Naive thymus-derived CD8-positive, alpha-beta T cell (primary cell): ENCODE measurements at places on chromosomes 5 and 9. TPM values are rescaled to one million over a fixed set of nuclear protein-coding genes. Genes with fewer than 3 reads are reported as not detected.

DNA sequence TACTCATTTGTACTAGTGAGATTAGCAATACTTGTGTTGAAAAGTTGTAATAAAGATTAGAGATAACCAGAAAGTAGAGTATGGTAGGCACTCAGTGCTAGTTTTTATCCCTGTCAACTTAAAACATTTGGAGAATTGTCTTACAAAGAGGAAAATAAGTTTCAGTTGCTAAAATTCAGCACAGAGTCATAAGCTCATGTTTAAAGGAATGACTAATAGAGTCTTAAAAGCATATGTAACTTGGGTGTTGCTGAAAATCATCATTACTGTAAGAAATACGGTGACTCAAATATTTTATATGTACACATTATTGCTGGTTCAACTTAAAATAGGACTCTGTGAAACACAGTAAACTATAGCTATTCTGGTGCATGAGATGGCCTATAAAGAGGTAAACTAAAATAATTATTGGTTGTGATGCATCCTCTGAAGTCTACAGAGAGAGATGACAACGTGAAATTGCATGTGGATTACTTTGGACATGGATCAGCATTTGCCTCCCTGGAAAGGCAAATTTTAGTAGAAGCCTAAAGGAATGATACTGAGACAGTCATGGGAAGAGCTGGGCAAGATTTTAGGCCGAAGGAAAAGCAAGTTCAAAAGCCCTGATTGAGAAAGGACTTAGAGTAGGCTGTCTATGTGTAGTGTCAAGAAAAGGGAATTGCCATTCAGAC, 34.6 kb downstream of the SGCD start:
- DNase-seq, result no peak
- H3K4me3 ChIP-seq, result no peak overlapping the region
- no peaks in the 10 kb centered on the region for H3K4me1 ChIP-seq
- H3K27me3 ChIP-seq, result peaks cover 3% of the 10 kb centered on the region
- no peaks in the 10 kb centered on the region for H3K36me3 ChIP-seq

DNA sequence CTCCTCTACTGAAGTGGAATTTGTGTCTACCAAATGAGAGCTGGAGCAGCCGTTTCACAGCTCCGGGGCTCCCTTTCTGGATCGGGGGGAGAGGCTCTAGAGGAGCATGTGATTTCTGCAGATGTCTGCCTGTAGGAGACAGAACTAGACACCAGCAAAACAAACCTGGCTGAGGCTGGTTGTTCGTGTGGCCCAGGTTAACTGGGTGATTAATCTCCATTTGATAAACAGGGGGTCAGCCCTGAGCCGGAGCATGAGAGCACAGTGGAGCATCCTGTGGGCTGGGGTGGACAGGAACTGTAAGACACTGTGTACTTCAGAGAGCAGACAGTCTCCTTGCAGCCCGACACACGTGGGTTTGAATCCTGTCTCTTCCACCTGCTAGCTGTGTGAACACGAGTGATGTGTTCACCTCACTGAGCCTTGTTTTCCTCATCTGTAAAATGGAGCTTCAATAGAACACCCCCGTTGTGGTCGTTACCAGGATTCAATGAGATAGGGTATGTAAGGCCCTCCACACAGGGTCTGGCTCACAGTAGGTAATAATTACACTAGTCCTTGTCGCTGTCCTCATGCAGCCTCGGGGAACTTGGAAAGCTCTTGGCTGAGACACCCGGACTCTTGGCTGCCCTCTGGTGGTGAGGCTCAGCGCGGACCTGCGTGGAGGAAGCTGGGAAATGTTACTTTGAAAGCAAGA, 12.9 kb downstream of the CXCL14 start:
- H3K4me3 ChIP-seq, result no peak overlapping the region
- peak; percentile 38 for DNase-seq
- H3K27ac ChIP-seq, result no peak overlapping the region
- no peaks in the 10 kb centered on the region for H3K27me3 ChIP-seq

GRCh38 chr5:78974601-78975000, 10.5 kb downstream of the ARSB start:
- no peak for DNase-seq
- H3K27me3 ChIP-seq, result no peaks in the 10 kb centered on the region

DNA sequence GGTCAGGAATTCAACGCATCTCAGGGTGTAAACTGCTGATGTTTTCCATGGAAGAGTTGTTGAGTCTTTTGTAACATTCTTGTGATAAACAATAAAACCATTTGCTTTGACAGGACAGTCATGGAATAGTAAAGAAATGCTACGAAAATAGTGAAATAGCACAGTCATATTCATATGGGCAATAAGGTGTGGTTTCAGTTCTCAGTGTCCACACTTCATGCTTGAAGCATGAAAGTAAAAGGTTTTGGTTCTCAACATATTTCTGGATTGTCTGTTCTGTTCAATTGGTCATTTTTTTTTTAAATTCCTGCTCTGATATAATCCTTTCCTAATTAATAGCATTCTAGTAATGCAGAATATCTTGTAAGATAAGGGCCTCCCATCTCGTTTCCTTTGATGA, 467.6 kb upstream of the ZNF608 start:
- no peaks in the 10 kb centered on the region for H3K36me3 ChIP-seq
- H3K4me1 ChIP-seq, result no peaks in the 10 kb centered on the region
- no peaks in the 10 kb centered on the region for H3K27me3 ChIP-seq
- DNase-seq, result no peak

DNA sequence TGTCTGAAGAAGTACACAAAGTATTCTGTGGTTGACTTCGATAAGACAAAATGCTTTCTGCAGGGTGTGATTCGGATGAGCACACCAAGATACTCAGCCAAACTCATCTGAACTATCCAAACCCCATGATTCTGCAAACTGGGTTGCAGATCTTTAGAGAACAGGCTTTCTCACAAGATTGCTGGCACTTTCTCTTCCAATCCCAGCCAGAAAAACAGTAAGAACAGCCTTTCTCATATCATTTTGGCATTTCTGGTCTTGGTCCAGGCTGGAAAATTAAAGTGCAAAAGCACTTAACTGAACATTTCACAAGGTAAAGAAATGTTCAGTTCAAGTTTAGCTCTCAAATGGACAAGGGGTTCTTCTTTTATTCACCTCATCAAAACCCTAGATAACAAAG, 269.1 kb downstream of the NR2F1-AS1 start:
- H3K36me3 ChIP-seq, result no peaks in the 10 kb centered on the region
- DNase-seq, result no peak
- no peak overlapping the region for H3K4me3 ChIP-seq

- H3K4me3 ChIP-seq, result no peak overlapping the region
- DNase-seq, result no peak
- no peaks in the 10 kb centered on the region for H3K36me3 ChIP-seq
- peaks cover 7% of the 10 kb centered on the region for H3K27me3 ChIP-seq
- peaks cover 21% of the 10 kb centered on the region for H3K4me1 ChIP-seq
Observed at GRCh38 chr9:121271368-121272341, 3.7 kb downstream of the GSN start.

DNA sequence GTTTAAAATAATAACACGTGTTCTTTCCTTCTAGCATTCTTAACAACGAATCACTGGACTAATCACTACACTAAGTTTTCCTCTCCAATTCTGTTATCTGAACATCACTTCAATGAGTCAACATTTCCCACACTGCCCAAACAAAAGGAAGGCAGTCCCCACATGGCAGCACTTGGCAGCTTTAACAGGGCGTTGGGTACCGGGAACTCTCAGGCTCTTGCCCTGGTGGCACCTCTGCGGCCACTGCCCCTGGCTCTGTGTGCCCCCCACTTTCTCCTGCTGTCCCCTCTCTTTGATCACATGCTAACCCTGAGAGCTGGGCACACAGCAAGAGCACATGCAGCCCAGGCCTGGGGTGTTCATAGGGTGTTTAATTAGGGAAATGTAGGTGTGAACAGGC, 15.7 kb downstream of the SLC6A3 start:
- no peaks in the 10 kb centered on the region for H3K4me1 ChIP-seq
- no peak overlapping the region for H3K4me3 ChIP-seq
- DNase-seq, result no peak

GRCh38 chr9:118326326-118326725, 622.1 kb downstream of the TLR4 start:
- no peaks in the 10 kb centered on the region for H3K36me3 ChIP-seq
- H3K27ac ChIP-seq, result no peak overlapping the region
- DNase-seq, result no peak
- no peak overlapping the region for H3K4me3 ChIP-seq
- no peaks in the 10 kb centered on the region for H3K4me1 ChIP-seq
- H3K27me3 ChIP-seq, result peaks cover 6% of the 10 kb centered on the region

DNA sequence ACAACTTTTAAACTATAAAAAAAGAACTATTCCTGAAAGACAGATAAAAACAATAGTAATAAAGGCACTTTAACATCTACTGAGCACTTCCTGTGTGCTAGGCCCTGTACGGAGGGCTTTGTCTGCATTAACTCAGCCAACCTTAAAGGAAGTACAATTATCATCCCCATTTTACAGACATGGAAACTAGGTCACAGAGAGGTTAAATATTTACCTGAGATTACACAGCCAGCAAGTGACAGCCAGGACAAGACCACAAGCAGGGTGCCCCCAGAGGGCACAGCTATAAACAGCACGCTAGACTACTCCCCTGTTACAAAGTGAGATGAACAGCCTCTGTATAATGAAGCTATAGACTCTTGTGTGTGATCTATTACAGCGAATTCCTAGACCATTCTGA, 25.5 kb downstream of the DDX31 start:
- no peaks in the 10 kb centered on the region for H3K4me1 ChIP-seq
- no peak overlapping the region for H3K27ac ChIP-seq
- peaks cover 5% of the 10 kb centered on the region for H3K36me3 ChIP-seq
- H3K27me3 ChIP-seq, result no peaks in the 10 kb centered on the region
- DNase-seq, result no peak

DNA sequence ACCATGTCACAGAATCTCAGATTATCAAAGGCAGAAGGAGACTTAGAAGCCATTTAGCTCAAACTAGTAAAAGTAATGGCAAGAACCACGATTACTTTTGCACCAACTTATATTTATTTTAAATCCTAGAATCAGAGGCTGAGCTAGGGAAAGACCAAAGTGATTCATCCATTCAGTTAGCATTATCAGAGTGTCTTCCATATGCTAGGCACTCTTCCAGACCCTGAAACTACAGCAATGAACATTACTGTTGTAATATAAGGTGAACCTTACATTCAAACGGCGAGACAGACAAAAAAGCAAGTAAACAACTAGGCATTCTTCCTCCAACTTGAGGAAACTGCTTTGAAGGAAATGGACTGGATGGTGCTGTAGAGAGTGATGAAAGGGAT, 7.9 kb downstream of the PDE6A start:
- H3K36me3 ChIP-seq, result no peaks in the 10 kb centered on the region
- H3K27me3 ChIP-seq, result peaks cover 10% of the 10 kb centered on the region
- no peak overlapping the region for H3K4me3 ChIP-seq
- H3K27ac ChIP-seq, result no peak overlapping the region

GRCh38 chr5:144122081-144122480, 48.4 kb downstream of the YIPF5 start:
- no peak for DNase-seq
- H3K4me3 ChIP-seq, result no peak overlapping the region
- H3K27me3 ChIP-seq, result peaks cover 4% of the 10 kb centered on the region
- no peaks in the 10 kb centered on the region for H3K4me1 ChIP-seq
- H3K27ac ChIP-seq, result no peak overlapping the region

- H3K36me3 ChIP-seq, result no peaks in the 10 kb centered on the region
- no peak for DNase-seq
- no peaks in the 10 kb centered on the region for H3K27me3 ChIP-seq
- H3K4me3 ChIP-seq, result peak overlapping the region; percentile 92
- H3K27ac ChIP-seq, result no peak overlapping the region
Observed at GRCh38 chr5:175659546-175660253, 1.8 kb downstream of the HRH2 start.

DNA sequence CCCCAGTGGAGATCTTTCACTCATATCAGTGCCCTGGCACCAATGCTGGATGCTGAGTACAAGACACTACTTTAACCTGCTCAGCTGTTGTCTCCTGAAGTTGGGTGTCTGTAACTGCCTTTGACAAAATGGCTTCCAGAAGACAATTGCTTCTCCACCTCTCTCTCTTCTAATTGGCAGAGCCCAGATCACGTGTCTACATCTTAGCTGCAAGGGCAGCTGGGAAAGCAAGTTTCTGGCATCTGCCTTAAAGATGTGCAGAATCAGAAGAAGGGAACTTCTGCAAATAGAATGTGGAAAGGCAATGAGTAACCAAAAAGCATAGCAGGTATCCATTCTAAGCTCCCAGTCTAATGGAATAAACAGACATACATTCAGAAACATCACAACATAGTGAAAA, 81.1 kb downstream of the PDZD2 start:
- H3K27me3 ChIP-seq, result peaks cover 3% of the 10 kb centered on the region
- H3K4me1 ChIP-seq, result no peaks in the 10 kb centered on the region
- H3K4me3 ChIP-seq, result no peak overlapping the region
- H3K27ac ChIP-seq, result no peak overlapping the region

DNA sequence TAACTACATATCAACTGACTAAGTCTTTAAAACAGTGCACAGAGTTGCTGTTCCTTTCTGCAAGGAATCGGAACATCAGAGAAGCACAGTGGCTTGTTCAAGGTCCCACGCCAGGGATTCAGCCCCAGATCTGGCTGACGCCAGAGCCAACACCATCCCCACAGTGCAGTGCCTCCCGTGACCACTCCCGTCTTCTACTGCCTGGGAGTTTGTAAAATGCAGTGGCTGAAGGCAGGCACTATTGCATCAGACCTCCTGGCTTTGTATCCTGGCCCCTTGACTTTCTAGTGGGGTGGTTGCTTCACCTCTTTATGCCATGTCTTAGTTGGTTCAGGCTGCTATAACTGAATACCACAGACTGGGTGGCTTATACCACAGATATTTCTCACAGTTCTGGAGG, 131.0 kb downstream of the NSG2 start:
- H3K27me3 ChIP-seq, result peaks cover 53% of the 10 kb centered on the region
- no peak overlapping the region for H3K4me3 ChIP-seq
- no peak for DNase-seq
- no peaks in the 10 kb centered on the region for H3K36me3 ChIP-seq

DNA sequence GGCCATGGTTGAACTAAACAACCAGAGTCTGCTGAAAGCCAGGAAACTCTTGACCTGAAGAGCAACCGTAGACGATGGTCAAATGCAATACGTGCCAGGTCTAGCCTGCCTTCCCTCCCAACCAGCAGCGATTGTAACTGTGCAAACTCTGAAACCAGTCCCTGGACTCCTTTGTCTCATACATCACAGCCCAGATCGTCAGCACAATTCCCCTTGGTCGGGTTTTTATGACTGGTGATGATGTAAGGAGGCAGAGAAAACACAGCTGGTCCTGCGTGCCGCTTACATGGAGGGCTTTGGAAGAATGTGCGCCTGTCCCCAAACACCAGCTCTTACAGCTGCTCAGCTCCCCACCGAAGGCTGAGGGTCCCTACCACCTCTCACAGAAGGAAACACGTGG, 24.6 kb downstream of the SMIM23 start:
- H3K36me3 ChIP-seq, result peaks cover 3% of the 10 kb centered on the region
- H3K27ac ChIP-seq, result no peak overlapping the region
- H3K27me3 ChIP-seq, result peaks cover 28% of the 10 kb centered on the region

Gene OR13C2
- not detected for total RNA-seq

Gene SPATA9
- not detected for total RNA-seq

Gene HMCN2
- total RNA-seq, result not detected

Gene LURAP1L
- not detected for total RNA-seq

Gene KCNV2
- total RNA-seq, result not detected

Gene GRPEL2
- 48.0 TPM for total RNA-seq

Gene SLC25A2
- 2.1 TPM for total RNA-seq

Gene C9
- not detected for total RNA-seq

Gene FBLL1
- total RNA-seq, result not detected

Gene SLC36A3
- total RNA-seq, result not detected

Gene PCDHB15
- total RNA-seq, result not detected

Gene TAF11L12
- not detected for total RNA-seq
